ENCODE measurements at places on chromosomes 3 and 15. TPM values are rescaled to one million over a fixed set of nuclear protein-coding genes. Genes with fewer than 3 reads are reported as not detected.

MEX3B gene
- 2.3 TPM for total RNA-seq

CSPG5 gene
- total RNA-seq: 0.24 TPM

APBA2 gene
- total RNA-seq: 8.7 TPM

SLC9A9 gene
- 23.7 TPM for total RNA-seq

STAC gene
- 14.3 TPM for total RNA-seq

FSD2 gene
- not detected for total RNA-seq

MLH1 gene
- total RNA-seq: 44.1 TPM

CNTN4 gene
- total RNA-seq: 0.73 TPM

ST3GAL6 gene
- total RNA-seq: 1.3 TPM

THBS1 gene
- 20,362 TPM for total RNA-seq

GRM7 gene
- 0.16 TPM for total RNA-seq

TRH gene
- total RNA-seq: not detected

IL1RAP gene
- total RNA-seq: 19.9 TPM

ZNF620 gene
- 0.65 TPM for total RNA-seq

MNS1 gene
- total RNA-seq: 0.73 TPM

PLA2G4E gene
- not detected for total RNA-seq

CHDH gene
- total RNA-seq: 1.6 TPM

ITGA11 gene
- total RNA-seq: 11.4 TPM

CCDC32 gene
- total RNA-seq: 21.3 TPM

BTLA gene
- not detected for total RNA-seq

TRIM42 gene
- not detected for total RNA-seq

CTXN2 gene
- not detected for total RNA-seq

TJP1 gene
- total RNA-seq: 67.3 TPM

VPS39 gene
- total RNA-seq: 75.0 TPM

GUCA1C gene
- not detected for total RNA-seq

SNURF gene
- total RNA-seq: 9.5 TPM

VGLL3 gene
- 584 TPM for total RNA-seq

GABRA5 gene
- total RNA-seq: not detected

CAPN3 gene
- total RNA-seq: 1.9 TPM

TUSC7 gene
- not detected for total RNA-seq

CALML4 gene
- 3.3 TPM for total RNA-seq

ISLR gene
- total RNA-seq: 194 TPM

NDUFB5 gene
- total RNA-seq: 70.7 TPM

LRTM1 gene
- total RNA-seq: 0.49 TPM

NDUFB4 gene
- total RNA-seq: 18.2 TPM

TF gene
- under 0.01 TPM for total RNA-seq

AMIGO3 gene
- 1.5 TPM for total RNA-seq

SLC12A8 gene
- 9.7 TPM for total RNA-seq

ADAMTS17 gene
- total RNA-seq: 0.16 TPM

POTEB3 gene
- not detected for total RNA-seq

CRYGS gene
- total RNA-seq: 0.85 TPM

ECE2 gene
- total RNA-seq: not detected

SNX22 gene
- total RNA-seq: 0.24 TPM
